ENCODE measurements at places on chromosomes 13 and 19.
A peak's percentile ranks its signal among the peaks of the same experiment; 100 is the strongest.

- DNase-seq: no peak
Measured at GRCh38 chr13:81771951-81772350, 1431.0 kb upstream of the SPRY2 start.

DNA sequence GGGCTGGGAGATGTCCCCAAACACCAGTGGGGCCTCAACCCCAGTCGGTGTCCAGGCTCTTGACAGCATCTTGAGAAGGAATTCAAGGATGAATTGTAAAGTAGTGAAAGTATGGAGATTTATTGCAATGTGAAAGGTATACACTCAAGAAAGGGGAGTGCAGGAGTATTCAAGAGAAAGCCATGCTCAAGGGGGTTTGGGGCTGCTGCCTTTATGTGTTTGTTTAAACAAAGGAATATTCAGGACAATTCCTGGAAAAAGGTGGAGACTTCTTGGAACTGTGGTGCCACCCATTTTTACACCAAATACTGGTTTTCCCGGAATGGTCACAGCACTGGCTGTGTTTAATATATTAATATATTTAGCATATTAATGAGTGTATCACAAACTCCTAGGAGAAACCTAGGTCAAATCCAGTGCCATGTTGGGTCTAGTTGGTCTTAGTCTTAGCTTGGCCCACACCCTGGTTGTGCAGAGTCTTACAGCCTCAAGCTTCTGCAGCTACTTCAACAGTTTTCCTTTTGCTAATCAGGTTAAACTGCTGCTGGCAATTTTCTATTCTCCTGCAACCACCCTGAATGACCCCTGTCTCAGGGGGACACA lies 138.5 kb upstream of the TMTC4 start:
- no peak for DNase-seq

DNA sequence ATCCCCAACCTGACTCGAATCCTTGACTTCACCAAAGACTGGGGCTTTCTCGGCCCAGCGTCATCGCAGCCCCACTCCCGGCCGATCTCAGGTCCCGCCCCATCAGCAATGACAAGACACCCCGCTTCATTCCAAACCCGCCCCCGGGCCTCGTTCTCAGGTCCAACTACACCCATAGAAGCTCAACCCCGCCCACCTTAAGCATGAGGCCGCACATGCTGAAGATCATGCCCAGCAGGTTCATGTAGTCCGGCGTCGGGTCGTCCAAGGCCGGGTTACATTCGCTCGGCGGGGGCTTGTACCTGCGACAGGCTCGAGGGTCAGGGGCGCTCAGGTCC lies 2.3 kb downstream of the WDR83 start:
- DNase-seq: peak; percentile 82

DNA sequence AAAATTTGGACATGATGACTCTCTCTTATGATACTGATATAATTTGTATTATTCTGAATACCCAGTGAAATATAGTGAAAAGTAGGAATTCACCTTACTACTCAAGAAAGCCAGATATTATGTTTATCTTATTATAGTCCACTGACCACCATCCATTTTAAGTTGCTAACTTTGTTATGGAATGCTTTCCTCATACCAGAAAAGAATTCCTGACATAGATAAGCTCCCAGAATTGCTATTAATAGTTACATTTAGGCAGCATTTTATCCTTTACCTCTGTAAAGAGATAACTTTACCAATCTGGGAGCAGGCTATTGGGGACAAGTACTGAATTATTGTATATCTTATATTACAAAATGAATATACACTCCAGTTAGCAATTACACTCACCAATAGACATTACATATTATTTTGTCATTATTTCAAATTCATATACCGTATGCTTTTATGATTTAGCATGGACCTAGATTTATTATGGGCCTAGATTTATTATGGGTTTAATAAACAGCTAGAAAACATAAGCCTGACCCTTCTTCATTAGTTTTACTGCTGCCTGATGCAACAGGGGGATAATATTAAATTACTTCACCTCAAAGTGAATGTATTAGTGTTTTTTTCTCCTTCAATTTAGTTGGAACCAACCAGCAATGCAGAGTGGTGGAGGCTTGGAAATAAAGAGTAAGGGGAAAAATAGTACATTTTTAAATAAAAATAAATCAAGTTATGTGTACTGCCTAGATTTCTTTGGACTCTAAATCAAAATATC lies 1886.1 kb downstream of the PCDH9 start:
- DNase-seq: no peak

GRCh38 chr13:31199849-31200636 lies at the start of gene B3GLCT:
B3GLCT (plus strand) TSS chr13:31199975; CDS start chr13:31200085, 110 bp downstream.
- DNase-seq: peak; percentile 80

- no peak for DNase-seq
Measured at GRCh38 chr19:8149261-8150094, at the start of gene FBN3. FBN3 (minus strand) TSS chr19:8149592; CDS start chr19:8147480, 2,112 bp downstream.

- DNase-seq: peak; percentile 20
Measured at GRCh38 chr13:76019421-76020044, 383.4 kb downstream of the LMO7 start.

DNA sequence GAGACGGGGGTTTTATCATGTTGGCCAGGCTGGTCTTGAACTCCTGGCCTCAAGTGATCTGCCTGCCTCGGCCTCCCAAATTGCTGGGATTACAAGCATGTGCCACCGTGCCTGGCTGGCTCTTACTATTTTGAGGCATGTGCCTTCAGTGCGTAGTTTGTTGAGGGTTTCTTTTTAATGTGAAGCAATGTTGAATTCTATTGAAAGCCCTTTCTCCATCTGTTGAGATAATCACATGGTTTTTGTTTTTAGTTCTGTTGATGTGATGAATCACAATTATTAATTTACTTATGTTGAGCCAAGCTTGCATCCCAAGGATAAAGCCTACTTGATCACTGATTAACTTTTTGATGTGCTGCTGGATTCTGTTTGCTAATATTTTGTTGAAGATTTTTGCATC lies 290.9 kb downstream of the KCNRG start:
- DNase-seq: no peak

Measured in hematopoietic multipotent progenitor cell treated with erythropoietin and hydrocortisone succinate and interleukin-3 and kit ligand, for 6 days (in vitro differentiated cells).